Type B pancreatic cell (in vitro differentiated cells): ENCODE measurements at places on chromosomes 3 and 15. TPM values are rescaled to one million over a fixed set of nuclear protein-coding genes. Genes with fewer than 3 reads are reported as not detected.

GRCh38 chr15:81859737-81860516 is 185.9 kb downstream of the MEX3B start:
- no peak for DNase-seq

DNA sequence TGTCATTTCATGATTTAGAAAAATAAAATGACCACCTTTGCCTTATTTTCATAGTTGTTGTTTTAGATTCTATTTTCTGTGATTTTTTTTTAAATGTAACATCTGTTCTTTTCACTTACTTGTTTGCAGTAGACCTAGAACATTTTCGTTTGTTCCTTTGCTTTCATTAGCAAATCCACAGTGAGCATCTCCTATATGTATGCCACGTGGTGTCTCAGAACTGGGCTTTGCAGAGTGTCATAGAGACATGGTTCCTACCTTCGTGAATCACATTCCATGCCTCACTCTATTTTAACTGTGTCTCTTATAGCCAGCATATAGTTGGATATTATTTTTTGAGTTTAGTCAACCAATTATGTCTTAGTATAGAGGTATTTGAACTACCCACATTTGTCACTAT is 118.2 kb downstream of the KLF13 start:
- no peak for DNase-seq

GRCh38 chr15:96338074-96338765 is 7.7 kb downstream of the NR2F2 start:
- no peak for DNase-seq

DNA sequence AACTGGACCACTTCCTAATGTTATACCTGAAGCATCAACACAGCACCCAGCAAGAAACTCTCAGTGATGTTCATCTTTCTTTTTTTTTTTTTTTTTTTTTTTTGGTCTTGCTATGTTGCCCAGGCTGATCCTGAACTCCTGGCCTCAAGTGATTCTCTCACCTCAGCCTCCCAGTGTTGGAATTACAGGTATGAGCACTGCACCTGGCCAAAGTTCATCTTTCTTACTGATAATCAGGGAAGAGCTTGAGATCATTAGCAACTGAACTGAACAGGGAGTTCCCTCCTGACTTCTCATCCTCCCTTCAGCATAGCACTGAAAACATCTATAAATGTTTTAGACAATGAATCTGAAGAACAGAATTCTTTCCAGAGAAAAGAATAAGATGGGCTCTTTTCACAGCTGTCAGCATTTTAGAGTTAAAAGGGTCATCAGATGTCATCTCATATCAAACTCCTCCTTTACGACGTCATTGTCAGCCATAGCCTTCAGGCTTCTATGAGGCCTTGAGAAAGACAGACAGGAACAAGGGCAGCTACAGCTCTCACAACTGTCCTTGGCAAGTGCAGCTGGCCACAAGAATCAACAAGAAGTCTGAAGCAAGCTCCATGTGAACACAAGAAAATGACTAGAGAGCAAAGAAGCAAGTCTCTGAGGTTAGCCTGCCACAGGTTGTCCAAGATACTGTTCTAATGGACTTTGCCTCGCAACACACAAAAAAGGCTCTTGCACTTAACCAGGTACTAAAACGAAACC is 33.8 kb downstream of the SCAP start:
- no peak for DNase-seq

GRCh38 chr3:31105438-31106077 is 211.1 kb upstream of the GADL1 start:
- DNase-seq, result no peak

- DNase-seq, result no peak
Observed at GRCh38 chr3:68874551-68875348, 57.6 kb downstream of the TAFA4 start.

DNA sequence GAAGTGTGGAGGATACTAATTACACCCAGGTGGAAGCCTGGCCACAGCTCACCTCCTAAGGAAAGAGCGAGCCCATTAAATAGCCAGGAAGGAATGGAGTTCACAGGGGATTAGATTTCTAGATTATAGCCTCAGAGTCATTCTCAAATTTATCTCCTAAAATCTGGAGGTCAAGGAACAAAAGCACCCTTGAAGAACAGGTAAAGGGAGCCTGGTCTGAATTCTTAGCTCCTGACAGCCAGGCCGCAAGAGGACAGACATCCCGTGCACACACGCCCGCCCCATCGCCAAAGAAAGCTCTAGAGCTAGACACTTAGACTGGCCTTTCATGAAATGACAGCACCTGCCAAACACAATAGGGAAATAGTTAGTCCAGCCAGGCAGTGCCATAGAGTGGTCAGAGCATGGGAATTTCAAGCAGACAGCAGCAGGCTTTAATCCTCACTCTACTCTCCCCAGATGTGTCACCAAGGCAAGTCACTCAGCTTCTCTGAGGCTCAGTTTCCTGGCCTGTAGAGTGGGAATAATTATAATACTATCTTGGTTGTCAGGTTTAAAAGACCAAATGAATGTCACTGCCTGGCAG is 59.2 kb downstream of the LIPC start:
- DNase-seq, result no peak

GRCh38 chr3:152960684-152961083 is 125.8 kb downstream of the P2RY1 start:
- no peak for DNase-seq

GRCh38 chr3:127844326-127844942 is 22.1 kb upstream of the MGLL start:
- DNase-seq, result no peak

DNA sequence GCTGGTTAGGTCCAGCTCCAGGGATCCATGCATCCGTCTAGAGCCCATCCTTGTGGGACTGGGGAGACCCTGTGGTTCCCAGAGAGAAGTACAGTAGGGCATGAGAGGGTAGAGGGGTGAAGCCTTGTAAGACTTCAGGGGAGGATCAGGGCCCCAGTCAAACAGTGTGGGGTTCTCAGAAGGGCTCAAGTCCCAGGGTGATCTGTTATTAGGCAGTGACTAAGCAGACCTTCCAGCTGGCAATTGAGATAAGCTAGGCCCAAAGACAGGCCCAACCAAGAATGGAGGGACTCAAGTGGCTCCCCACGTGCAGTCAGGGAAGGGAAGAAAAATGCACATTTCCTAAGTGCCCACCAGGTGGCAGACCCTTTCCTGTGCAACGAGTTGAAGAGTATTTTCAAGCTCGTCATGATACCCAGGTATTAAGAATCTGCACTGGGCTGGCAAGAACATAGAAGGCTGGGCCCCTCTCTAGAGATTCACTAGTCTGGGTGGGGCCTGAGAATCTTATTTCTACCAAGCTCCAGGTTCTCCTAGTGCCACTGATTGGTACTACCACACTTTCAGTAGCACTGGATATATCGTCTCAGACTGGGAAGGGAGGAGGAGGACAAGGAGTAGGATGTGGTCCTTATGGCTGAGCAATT is 240.8 kb downstream of the NR1D2 start:
- DNase-seq, result no peak

- no peak for DNase-seq
Observed at GRCh38 chr15:63489352-63489751, 15.0 kb upstream of the USP3 start.

DNA sequence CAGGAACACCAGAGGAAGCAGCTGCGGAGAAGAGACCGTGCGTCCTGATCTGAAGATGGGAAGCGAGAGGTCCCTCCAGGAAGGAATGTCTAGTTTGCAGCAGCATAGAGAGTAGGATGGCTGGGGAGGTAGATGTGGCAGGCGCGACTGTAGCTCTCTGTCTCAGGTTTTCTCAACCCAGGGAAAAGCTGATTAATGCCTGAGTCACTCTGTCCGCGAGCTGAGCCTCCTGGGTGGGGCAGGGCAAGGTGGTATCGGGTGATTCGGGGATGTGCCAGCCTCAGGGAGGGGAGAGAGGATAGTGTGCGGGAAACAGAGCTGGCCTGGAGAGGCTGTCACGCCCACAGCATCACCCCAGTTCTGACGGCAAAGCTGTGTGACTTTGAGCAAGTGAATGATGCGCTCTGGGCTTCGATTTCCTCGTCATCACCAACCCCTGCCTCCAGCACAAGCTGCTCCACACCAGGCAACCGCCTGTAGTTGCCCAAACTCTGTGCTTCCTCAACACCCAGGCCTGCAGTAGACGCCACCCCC is 28.4 kb downstream of the CPN2 start:
- no peak for DNase-seq

DNA sequence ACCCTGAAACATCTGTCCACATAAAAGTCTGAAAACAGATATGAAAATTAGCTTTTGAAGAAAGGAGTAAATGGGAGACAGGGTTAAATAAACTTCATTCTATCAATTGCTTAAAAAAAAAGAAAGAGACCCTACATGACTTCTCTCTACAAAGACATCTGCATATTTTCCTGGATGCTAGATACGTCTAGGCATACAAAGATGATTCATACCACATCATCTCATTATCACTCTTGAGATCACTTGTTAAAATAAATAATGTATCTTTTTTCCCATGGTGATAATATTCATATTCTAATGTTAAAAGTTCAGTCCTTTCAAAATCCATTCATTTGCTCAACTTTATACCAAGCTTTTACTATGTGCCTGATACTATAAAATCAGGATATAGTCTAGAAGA is 295.8 kb downstream of the MAGI1 start:
- DNase-seq, result no peak

- no peak for DNase-seq
Observed at GRCh38 chr3:151733613-151734012, at the start of gene AADACL2. Gene AADACL2 (plus strand): TSS chr3:151733927. CDS start chr3:151734036, 109 bp downstream.

- peak; percentile 83 for DNase-seq
Observed at GRCh38 chr3:160564949-160565441, 376 bp downstream of the KPNA4 start.

GRCh38 chr15:78322243-78322642 is 17.9 kb upstream of the CRABP1 start:
- no peak for DNase-seq

DNA sequence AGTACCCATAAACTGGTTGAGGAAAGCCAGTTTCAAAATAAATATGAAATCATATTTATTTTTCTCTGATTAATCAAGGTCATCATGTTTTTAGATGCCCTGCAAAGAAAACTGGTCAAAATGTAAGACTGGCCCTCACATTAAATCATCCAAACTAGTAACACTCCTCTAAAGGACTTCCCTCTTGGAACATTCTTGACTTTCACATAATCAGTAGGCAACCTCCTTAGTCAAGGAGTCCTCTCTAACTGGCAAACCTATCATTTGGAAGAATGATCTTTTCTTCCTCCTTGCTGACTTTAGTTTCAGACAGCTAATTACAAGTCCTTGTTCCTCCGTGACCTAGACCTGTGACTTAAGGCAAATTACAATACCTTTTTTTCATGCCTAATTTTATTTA is 82.5 kb upstream of the DCBLD2 start:
- no peak for DNase-seq

DNA sequence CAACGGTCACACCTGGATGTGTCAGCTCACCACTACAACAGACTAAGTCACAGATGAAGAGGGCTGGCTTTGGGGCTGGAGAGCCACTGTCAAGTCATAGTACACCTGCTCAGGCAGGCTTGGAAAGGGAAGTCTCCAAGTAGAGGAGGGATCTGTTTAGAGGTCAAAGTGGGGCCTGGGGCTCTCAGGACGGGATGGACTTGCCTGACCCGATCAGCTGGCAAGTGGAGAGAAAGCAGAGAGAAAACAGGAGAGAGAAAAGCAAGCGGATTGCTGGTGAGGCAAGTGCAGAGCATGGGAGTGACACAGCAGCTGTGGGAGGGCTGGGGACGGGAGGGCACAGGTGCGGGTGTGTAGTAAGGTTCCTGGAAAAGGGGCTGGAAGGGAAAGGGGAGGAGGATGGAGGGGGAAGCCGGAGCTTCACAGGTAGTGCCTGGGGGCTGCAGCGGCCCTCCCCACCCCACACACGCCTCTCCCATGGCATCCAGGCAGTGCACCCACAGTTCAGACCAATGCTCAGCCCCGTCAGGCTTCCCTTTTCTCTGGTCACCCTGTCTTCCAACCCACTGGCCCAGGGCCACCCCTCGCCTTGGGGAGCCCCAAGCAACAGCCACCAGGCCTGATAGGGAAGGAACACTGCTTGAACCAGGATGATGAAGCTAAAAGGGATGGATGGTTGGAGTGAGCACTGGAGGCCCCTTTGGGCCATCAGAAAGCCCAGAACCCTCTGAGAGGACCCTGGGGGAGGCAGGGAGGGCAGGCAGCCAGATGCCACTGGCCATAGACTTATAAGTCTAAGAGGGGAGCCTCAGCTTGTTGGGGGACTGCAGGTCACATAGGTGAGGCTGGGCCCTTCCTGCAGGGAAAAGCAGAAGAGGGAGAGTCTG is 8.5 kb downstream of the RPS17 start:
- DNase-seq, result no peak

DNA sequence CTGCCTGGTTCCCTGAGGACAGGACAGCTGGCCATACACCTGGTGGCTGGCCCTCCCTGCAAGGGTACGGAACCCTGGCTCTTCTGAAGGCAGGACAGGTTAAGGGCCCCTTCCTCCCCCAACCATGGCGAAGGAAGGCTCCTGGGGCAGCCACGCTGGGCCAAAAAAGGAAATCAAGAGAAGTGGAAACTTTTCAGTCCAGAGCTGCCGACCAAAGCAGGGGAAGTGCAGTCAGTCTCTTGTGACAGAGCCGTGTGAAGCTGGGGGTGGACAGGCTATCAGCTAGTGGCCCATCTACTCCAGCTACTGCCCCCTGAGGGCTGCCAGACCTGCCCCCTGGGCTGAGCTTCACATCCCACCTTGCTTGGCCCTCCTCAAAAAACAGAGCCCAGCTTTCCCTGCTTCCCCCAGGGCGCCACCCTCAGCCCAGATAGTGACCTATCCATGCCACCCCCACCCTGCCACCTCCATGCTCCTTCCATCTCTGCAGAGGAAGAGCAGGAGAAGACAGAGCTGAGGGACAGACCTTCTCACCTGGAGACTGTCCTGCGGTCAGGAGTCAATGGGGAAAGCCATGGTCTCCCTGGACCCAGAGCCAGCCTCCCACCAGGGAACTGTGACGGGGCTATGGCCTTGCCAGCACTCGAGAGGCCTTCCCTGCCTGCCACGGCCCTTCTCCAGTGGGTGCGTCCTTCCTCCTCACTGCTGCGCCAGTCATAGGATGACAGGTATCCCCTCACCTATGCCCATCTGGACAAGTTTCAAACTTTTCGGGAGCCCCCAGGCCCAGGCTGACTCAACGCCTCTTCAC is 4.6 kb downstream of the SEMA7A start:
- DNase-seq, result no peak

- DNase-seq, result no peak
Observed at GRCh38 chr3:38177181-38177580, 11.8 kb downstream of the OXSR1 start.

The ISLR gene
- total RNA-seq, result 0.24 and 41.6 TPM in 2 replicates

The MYL3 gene
- 5.4 and 20.8 TPM in 2 replicates for total RNA-seq

The MYLK gene
- 3.4 and 16.8 TPM in 2 replicates for total RNA-seq

The CPB1 gene
- total RNA-seq, result 0.56 and 2.5 TPM in 2 replicates

The MNS1 gene
- total RNA-seq, result 2.9 and 9.0 TPM in 2 replicates

The IQCF2 gene
- total RNA-seq, result not detected in 2 replicates

The EPB42 gene
- total RNA-seq, result not detected in 2 replicates

The CLDN11 gene
- total RNA-seq, result 4.7 and 86.8 TPM in 2 replicates

The SERINC4 gene
- total RNA-seq, result 0.14 and 0.17 TPM in 2 replicates

The MYO5C gene
- 17.5 and 21.4 TPM in 2 replicates for total RNA-seq
